Stimulated activated CD4-positive, alpha-beta T cell treated with anti-CD3 and anti-CD28 coated beads, Interleukin-2, amount 100 ng/mL, for 48 hours (primary cell): ENCODE measurements at places on chromosomes 13 and 19.

DNA sequence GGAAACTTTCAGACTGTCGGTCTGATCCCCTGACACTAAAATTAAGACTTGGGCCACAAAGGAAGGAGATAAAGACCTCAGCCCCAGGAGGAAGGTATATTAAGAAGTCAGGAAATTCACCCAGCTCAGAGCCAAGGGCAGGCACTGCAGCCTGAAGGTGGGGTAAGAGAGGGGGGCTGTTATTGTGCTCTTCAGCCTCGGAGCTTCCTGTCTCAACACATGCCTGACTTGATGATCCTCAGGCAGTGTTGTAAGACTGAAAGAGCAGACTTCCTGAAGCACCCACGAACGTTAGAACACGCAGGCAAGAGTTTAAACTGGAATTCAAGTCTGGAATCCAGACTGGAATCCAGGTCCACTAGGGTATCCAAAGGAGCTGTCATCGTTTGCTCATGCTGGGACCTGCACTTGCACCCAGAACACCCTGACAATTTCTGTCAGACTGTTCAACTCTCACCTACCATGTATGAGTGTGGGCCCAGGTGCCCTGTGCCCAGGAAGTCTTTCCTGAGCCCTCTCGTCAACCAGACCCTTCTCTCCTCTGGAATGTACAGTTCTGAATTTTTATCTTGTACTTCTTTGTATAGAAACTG is 10.7 kb upstream of the FLT1 start:
- no peak for DNase-seq

GRCh38 chr19:50377051-50377461 is 799 bp downstream of the NR1H2 start:
- DNase-seq: peak; percentile 56

- no peak for DNase-seq
Measured at GRCh38 chr13:30154531-30154930, 152.8 kb downstream of the KATNAL1 start.

- no peak for DNase-seq
Measured at GRCh38 chr13:111302045-111302726, 18.3 kb upstream of the TEX29 start.

GRCh38 chr19:48963371-48964204 is 1.5 kb upstream of the FTL start:
- peak; percentile 57 for DNase-seq

GRCh38 chr19:53131727-53132126 is 983 bp downstream of the ZNF415 start:
- DNase-seq: no peak

- DNase-seq: no peak
Measured at GRCh38 chr19:44856421-44857083, 10.5 kb downstream of the NECTIN2 start.

DNA sequence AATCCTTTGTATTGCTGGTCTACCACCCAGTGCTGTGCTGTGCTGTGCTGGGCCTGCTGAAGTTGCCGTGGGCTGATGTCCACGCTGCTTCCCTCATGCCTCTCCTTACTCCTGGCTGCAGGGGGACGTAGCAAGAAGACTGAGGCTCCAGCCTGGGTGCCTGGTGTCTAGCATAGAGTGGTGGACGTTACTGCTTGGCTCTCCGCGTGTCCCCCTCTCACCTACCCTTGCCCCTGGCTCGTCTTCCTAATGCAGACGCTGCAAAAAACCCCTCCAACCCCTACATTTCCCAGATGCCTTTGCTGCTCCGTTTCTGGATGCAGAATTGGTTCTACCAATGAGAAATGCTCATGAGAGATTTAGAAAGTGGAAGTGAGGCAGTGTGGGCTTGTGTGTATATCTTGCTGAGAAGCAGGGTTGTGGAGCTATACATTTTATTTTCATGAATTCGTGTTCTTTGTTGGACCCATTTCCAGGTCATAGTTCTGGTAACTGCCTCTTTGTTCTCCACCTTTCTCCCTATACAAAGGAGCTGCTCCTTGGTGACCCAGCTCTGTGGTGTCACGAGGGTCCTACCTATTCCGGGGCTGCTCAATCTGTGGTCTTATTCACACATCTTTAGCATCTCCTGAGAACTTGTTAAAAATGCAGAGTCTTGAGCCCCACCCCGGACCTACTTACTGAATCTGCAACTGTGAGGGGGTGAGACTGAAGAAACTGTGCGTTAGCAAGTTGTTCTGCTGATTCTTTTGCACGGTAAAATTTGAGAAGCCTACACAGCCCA is 7.9 kb upstream of the DENND1C start:
- no peak for DNase-seq

GRCh38 chr13:107322228-107322627 is 754.3 kb upstream of the ARGLU1 start:
- no peak for DNase-seq

DNA sequence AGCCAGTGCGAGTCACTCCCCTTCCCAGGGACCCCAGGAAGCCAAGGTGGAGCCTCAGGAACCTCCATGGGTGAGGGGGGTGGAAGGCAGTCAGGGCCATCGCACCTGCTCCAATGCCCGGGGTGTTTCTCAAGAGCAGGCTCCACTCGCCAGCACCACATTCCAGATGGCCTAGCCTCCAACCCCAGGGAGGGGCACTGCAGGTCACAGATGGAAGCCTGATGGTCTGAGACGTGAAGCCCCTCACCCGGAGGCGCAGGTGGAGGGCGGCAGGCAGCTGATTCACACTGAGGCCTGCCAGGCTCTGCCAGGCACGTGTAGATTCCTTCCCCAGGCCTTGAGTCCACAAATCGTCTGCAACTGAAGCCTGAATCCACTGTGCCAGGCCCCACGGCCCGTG is 23.0 kb upstream of the ISYNA1 start:
- DNase-seq: no peak

DNA sequence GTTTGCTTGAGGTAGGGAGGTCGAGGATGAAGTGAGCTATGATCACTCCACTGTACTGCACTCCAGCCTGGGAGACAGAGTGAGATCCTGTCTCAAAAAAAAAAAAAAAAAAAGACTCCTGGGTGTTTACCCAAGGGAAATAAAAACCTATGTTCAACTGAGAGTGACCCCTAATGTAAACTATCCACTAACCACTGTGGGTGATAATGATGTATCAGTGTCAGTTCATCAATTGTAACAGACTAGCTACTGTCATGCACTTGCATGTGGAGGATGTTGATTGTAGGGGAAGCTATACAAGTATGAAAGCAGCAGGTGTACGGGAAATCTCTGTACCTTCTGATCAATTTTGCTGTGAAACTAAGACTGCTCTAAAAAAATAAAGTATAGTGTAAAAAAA is 2.6 kb upstream of the CIB3 start:
- DNase-seq: no peak

DNA sequence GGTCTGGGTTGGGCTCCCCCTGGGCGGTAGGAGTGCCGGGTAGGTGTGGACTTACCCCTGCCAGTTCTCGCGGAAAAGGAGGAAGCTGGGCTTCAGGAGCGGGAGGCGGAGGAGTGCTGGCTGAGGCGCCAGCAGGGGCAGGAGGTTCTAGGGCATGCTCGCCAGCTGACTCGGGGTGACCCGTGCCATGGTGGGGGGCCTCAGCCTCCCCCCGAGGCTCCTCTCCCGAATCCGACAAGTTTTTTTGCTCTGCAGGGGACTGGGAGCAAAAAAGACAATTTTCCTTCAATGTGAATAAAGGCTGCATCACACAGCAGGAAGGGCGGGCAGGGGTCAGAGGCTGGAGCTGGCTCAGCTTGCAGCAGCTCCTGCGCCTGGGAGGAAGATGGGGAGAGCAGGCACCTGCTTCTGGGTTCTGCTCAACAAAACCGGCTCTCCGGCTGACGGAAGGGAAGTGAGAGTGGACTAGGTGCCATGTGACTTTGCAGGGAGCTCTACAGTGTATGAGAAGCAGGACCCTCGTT is 26.5 kb downstream of the RANBP3 start:
- no peak for DNase-seq

DNA sequence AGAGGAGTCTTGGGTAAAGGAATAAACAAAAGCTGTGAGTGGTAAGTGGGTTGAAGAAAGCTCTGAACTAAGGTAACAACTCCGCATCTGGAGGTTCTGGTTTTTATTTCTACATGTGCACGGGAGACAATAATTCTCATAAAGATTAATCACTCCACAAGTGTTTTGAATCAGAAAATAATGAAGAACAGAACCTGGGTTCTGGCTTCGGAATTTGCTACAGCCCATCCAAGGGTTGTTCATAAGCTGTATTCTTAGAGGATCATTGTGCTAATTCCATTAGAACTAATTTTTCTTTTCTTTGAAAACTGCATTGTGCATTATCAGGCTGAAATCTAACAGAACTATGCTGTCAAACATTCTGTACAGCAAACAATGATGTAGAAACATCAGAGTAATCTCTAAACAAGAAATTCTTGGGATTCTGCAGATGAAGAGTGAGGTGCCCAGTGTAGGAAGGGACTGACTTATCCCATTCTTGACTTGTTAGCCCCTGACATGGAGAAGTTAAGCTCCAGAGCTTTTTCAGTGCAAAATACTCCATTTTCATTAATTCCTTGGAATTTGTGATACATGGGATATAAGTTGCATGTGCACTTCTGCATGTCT is 368.2 kb downstream of the COG6 start:
- no peak for DNase-seq

DNA sequence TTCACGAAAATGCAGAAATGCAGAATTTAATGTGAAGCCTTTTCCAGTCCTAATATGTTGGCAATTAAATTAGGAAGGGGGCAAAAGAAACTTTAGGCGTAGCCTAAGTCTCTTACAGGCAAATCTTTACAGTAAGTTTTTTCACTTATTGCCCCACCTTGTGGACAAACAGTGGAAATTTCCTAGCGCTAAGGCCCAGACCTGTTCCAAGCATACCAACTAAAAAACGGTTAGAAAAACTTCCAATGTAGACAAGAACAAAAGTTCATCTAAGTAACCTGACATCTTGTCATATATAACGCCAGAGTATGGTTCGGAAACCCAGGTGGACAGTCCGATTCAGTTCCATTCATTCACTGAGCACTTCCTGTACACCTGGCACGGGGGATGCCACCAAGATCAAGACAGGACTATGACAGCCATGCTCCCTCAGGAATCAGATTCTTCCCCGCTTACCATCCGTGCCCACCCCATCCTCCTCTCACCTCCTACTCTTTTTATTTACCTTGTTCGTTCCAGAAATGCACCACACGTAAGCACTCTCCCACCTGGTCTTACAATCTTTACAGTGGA is 4.9 kb downstream of the ZAR1L start:
- no peak for DNase-seq

GRCh38 chr13:26872525-26873385 is 112.2 kb upstream of the GPR12 start:
- DNase-seq: peak; percentile 46

GRCh38 chr13:37617173-37617572 is 18.6 kb upstream of the POSTN start:
- DNase-seq: no peak

DNA sequence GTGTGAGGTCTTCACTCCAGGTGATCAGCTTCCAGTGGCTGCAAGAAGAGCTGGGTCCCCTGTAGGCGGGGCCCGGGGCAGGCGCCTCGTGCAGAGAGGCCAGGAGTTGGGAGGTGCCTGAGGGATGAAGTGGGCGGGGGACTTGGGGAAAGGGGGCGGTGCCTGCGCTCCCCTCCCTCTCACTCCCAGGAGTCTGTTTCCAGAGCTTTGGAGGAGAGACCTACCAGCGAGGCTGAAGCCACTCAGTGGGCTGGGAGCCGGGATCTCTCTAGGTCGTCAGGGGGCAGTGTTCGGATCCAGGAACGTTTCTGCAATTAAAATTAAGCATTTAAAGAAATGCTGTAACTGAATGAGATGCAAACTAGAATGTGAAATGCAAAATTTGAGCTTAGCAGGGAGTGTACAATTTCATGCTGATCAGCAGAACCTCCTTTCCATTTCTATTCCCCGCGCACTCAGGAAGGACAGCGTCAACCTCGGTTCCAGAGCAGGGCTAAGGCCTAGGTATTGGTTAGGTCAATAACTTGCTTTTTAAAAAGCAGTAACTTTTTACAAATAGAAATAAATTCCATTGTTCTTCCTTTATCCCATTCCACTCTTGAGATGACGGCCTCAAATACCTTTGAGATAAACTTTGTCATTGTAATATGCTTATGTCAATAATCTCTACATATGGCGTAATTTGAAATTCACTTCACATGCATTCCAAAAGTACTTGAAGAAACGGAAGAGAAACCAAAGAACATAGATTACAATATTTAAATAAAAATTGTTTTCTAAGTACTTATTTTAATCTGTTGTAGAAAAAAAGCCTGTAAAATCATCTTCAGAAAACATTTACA is 11.6 kb downstream of the ZNF160 start:
- DNase-seq: no peak

- DNase-seq: no peak
Measured at GRCh38 chr19:35226748-35227147, 1.8 kb downstream of the FAM187B start.

DNA sequence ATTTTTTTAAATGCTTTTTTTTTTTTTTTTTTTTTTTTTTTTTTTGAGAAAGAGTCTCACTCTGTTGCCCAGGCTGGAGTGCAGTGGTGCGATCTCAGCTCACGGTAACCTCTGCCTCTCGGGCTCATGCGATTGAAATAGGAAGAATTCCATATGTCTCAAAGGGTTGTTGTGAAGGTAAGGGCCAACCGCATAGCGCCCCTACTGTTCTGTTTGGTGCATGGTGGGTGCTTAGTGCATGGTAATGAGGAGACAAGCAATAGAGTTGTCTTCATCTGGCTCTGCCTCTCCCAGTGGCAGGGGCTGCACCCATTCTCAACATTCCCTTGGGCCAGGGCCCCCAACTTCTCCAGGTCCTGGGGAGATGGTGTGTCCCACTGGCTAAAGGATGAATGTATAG is 68.7 kb downstream of the RASL11A start:
- peak; percentile 23 for DNase-seq

- DNase-seq: no peak
Measured at GRCh38 chr19:47766670-47767069, 11.8 kb upstream of the SELENOW start.

DNA sequence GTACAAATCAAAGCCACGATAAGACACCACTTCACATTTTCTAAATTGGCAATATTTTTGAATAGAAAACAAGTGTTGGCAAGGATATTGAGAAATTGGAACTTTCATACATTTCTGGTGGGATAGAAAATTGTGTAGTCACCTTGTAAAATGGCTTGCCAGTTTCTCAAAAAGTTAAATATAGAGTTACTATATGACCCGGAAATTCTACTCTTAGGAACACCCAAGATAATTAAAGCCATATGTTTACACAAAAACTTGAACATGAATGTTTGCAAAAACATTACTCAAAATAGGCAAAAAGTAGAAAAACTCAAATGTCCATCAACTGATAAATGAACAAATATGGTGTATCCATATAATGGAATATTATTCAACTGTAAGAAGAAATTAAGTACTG is 552.5 kb downstream of the TBC1D4 start:
- DNase-seq: no peak

GRCh38 chr19:29577649-29577963 is 28.5 kb upstream of the POP4 start:
- DNase-seq: no peak
